ENCODE measurements at places on chromosomes 5 and 9.

DNA sequence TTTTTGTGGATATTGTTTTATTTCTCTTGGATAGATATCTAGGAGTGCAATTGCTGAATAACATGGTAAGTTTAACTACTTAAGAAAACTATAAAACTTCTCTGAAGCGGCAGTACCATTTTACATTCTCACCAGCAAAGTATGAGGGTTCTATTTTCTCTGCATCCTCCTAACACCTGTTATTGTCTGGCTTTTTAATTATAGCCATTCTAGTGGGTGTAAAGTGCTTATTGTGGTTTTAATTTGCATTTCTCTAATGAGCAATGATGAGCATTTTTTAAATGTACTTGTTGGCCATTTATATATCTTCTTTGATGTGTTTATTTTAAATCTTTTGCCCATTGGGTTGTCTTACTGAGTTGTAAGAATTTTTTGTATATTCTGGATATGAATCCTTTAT lies 28.7 kb downstream of the SMIM32 start:
- DNase-seq, result no peak

- DNase-seq, result no peak
Observed at GRCh38 chr5:38259809-38260160, 1.4 kb downstream of the EGFLAM start.

- no peak for DNase-seq
Observed at GRCh38 chr5:3715062-3715461, 119.4 kb downstream of the IRX1 start.

- DNase-seq, result no peak
Observed at GRCh38 chr5:121019106-121019505, 555.0 kb downstream of the PRR16 start.

GRCh38 chr9:92729735-92730155 lies 34.9 kb downstream of the BICD2 start:
- no peak for DNase-seq

GRCh38 chr9:116842658-116843057 lies 155.6 kb downstream of the TRIM32 start:
- no peak for DNase-seq

DNA sequence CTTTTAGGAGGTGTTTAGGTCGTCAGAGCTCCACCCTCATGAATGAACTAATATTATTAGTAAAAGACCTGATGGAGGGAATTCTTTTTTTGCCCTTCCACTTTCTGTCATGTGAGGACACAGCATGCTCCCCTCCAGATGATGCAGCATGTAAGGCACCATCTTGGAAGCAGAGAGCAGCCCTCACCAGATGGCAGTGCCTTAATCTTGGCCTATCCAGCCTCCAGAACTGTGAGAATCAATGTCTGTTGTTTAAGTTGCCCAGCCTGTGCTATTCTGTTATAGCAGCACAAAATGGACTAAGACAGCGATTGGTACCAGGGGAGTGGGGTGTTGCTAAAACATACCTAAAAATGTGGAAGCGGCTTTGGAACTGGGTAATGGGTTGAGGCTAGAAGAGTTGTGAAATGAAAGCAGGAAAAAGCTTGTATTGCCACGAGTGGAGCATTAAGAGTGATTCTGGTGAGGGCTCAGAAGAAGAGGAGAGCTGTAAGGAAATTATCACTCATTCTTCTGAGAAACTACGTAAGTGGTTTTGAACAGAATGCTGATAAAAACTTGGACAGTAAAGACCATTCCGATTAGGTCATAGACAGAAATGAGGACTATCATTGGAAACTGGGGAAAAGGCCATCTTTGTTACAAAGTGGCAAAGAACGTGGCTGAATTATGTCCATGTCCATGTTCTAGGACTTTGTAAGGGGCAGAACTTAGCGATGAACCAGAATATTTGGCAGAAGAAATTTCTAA lies 28.6 kb downstream of the PTPDC1 start:
- no peak for DNase-seq

DNA sequence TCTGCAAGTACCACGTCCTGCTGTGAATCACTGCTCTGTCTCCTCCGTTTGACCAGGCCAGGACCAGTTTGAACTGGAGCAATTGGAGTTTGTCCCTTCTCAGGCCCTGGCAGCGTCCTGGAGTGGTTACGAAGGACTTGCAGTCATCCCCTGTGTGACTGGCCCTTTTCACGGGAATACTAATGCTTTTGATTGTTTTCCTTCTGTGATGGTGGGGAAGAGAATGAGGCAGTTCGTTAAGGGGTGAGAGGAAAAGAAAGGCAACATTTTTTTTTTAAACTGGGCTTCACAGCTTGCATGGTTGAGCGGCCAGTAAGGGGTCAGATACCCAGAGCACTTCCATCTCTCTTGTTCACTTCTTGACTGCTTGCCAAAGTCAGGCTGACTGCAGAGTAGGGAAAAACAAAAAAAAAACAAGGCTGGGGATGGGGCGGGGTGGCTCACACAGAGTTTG lies 153.5 kb upstream of the STK32A start:
- no peak for DNase-seq

- DNase-seq, result no peak
Observed at GRCh38 chr9:134344068-134344799, 18.0 kb downstream of the RXRA start.

GRCh38 chr5:56080375-56081052 lies 85.8 kb upstream of the IL6ST start:
- no peak for DNase-seq

GRCh38 chr9:129102791-129103594 lies 7.6 kb downstream of the CRAT start:
- DNase-seq, result peak; percentile 17

GRCh38 chr5:1858436-1858835 lies 24.3 kb downstream of the IRX4 start:
- no peak for DNase-seq

- DNase-seq, result no peak
Observed at GRCh38 chr5:172533399-172534228, 79.3 kb upstream of the SH3PXD2B start.

DNA sequence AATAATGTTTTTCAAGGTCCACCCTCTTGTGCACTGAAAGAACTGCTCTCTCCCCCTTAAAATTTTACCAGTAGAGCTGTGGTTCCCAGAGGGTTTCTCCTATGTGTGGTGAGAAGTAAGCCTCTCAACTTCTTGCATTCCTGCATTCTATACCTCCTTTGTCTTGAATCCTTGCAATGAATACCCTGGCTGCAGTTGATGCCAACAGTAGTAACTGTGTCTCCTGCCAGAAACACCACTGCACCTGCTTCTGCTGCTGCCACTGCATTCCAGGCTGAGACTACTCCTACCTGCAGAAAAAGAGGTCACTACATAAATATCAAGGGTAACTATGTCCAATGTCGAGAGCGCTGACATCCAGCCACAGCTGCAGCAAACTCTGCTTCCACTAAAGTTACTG lies 203.7 kb downstream of the TMEM167A start:
- DNase-seq, result no peak

DNA sequence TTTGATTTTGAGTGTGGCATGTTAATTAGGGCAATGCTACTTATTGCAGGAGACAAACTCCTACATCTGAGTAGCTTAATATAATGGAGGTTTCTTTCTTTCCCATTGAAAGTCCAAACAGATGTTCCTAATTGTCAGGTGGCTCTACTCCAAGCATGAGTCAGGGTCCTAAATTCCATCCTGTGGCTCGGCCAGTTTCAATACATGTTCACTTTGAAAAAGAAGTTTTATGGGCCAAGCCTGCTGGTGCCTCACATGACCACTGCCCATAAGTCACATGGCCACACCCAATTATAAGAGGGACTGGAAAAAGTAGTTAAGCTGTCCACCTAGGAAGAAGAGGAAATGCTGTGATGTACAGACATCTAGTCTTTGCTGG lies 170.4 kb downstream of the ARRDC3 start:
- DNase-seq, result peak; percentile 94

- no peak for DNase-seq
Observed at GRCh38 chr9:33956544-33956943, 92.1 kb downstream of the UBAP2 start.

DNA sequence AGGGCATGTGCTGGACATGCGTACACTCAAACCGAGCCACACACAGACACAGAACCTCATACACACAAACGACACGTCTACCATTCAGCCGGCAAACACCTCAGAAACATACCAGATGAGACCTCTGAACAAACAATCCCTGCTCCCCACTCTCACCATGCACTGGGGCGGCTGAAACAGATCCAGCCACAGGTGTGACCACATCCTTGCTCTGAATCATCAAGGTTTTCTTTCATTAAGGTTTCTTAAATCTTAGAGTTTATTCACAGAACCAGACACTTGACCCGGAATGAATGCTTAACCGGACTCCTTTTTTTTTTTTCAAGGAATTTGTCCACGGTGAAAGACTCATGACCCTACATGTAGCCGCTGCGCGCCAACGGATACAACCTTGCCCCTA lies 26.2 kb downstream of the TERT start:
- no peak for DNase-seq

DNA sequence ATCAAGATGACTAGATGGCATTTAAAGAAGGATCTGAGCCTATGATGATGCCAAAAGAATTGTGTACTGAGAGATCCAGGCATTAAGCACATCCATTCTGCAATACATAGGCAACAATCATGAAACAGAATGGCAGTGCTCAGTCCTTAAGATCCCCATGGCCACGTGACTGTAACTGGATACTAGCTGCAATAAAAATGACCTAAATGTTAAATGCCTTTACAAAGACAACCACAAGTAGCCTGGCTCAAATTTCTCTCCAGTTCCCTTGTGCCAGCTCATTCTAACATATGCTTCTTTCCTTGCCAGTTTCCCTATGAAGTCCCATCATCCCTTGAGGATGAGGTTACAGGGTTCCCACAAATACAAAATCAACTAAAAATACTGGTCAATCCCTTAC lies 148.3 kb upstream of the GHR start:
- DNase-seq, result no peak

- DNase-seq, result no peak
Observed at GRCh38 chr9:111375817-111376564, 46.0 kb upstream of the OR2K2 start.

- DNase-seq, result no peak
Observed at GRCh38 chr9:95175523-95175922, 142.0 kb downstream of the FANCC start.
